ENCODE measurements at places on chromosomes 12 and 14. TPM values are rescaled to one million over a fixed set of nuclear protein-coding genes. Genes with fewer than 3 reads are reported as not detected.

Gene MEG3
- total RNA-seq = 15.6 TPM

Gene LRP6
- total RNA-seq = 55.8 TPM

GRCh38 chr14:76348898-76349297 lies 27.0 kb upstream of the ESRRB start:
- DNase-seq = no peak

DNA sequence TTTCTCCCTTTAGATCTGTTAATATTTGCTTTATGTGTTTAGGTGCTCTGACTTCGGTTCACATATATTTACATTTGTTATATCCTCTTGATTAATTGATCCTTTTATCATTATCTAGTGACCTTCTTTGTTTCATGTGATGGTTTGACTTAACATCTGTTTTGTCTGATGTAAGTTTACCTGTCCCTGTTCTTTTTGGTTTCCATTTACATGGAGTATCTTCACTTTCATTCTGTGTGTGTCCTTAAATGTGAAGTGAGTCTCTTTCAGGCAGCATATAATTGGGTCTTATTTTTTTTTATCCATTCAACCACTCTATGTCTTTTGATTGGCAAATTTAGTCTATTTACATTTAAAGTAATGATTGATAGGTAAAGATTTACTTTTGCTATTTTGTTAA lies 24.2 kb downstream of the TRMT5 start:
- DNase-seq = no peak

GRCh38 chr12:106304001-106304421 lies 1.5 kb downstream of the TCP11L2 start:
- no peak for DNase-seq

DNA sequence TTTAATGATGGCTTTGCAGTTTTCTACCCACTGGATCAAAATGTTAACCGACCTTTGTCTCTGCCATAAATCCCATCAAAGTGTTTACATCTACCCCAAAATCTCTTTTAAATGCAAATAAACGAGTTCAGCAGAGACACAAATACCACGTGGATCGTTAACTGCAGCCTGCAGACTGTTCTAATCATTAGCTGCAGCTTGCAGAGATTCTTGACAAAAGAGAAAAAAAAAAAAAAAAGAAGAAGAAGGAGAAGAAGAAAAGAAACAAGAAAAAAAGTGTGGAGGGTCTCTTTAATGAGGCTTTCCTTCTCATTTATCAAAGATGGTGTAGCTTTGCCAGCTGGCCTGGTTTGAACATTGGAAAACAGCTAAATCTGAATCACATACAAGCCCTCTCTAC lies 275.7 kb downstream of the NEDD1 start:
- no peak for DNase-seq

- no peak for DNase-seq
Observed at GRCh38 chr14:21866479-21866878, 192.9 kb upstream of the OR4E1 start.

DNA sequence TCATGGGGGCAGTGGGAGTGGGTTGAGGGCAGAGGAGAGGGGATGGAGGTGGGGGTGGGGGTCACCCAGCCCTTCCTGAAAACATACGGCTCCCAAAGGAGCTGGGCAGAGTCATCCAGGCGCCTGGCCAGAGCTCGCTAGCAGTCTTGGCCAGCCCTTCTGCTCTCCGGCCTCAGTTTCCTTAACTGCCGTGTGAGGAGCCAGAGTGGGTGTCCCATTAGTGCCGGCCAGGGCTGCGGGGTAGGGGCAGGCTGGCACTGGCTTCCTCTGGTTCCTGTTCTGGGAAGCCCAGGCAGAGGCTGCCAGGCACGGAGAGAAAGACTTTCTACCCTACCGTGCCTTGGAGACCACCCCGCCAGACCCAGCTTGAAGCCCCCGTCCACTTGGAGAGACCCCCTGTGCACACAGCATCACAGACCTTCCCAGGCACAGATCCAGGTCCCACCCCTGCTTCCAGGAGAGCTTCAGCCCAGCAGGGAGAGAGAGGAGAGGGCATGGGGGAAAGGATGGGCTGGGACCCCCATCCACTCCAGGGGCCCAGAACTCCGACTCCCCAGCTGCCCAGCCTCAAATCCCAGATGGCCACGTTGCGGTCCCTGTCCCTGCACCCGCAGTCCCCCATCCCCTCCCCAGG lies 93.3 kb downstream of the RFLNA start:
- no peak for DNase-seq

DNA sequence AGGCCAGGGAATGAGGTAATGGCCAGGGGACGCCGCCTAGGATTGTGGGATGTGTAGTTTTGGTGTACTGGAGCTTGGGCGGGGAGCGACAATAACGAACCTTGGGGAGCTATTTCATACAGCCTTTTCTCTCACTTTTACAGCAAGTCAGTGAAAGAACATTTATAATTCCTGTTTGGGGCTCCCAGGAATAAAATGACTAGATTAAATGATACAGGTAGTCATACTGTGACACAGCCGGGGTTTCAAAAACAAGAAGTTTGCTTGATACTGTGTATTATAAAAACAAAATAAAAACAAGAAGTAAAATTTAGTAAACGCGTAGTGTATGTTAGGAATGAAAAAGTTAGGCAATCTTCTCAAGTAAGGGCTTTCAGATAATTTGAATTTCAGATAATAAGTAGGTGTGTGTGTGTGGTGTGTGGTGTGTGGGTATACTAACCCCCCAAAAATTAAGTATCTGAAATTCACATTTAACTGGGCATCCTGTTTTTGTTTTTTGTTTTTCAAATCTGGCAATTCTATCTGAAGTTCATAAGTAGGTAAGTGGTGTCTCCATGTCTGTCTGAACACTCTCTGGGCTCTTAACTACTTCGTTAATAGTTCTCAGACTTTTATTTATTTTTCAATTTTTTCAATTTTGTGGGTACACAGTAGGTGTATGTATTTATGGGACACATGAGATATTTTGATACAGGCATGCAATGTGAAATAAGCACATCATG lies 458 bp upstream of the DCTN2 start:
- DNase-seq = no peak

DNA sequence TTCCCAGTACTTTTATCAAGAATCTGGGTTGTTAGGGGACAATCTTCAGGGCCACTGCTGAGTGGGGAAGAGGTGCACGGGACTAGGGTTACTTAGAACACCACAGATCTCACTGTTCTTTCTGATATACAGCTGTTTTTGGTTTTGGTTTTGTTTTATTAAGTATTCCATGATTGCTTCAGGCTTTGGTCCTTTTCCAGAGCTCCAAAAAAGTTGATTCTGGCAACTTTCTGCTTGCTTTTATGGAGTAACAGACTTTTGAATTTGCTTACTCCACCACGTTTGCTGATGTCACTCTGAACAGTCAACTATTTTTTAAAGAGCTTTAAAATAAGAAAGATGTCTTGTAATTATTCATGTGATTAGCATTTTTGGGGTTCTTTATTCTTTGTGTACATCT lies 368.1 kb upstream of the FOXG1 start:
- no peak for DNase-seq

- DNase-seq = no peak
Observed at GRCh38 chr14:81561084-81561775, 27.6 kb upstream of the SEL1L start.
